ENCODE measurements at places on chromosomes 6 and 20.

- no peak for DNase-seq
Observed at GRCh38 chr6:159805440-159806020, 5.5 kb downstream of the PNLDC1 start.

- no peak for DNase-seq
Observed at GRCh38 chr20:21693322-21693721, 12.1 kb upstream of the PAX1 start.

DNA sequence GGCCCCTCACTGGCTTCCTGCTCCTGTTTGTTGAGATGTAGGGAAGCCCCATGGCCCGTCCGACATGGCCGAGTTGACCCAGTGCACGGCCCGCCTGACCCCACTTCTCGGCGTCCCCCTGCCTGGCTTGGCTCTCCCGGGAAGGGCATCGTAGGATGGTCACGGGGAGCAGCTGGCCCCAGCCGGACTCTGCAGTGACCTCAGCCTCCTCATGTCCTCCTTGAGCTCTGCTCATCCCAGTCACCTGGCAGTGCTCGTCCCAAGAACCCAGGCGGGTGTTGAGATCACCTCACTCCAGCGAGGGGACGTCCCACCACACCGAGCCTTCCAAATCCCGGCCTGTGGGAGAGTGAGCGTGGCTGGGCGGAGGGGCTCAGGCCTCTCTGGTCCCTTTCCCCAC lies 15.7 kb downstream of the SLCO4A1 start:
- DNase-seq, result no peak

- DNase-seq, result no peak
Observed at GRCh38 chr6:125816828-125817280, 26.1 kb downstream of the NCOA7 start.

GRCh38 chr6:170476360-170476759 lies 76.7 kb downstream of the PSMB1 start:
- no peak for DNase-seq

DNA sequence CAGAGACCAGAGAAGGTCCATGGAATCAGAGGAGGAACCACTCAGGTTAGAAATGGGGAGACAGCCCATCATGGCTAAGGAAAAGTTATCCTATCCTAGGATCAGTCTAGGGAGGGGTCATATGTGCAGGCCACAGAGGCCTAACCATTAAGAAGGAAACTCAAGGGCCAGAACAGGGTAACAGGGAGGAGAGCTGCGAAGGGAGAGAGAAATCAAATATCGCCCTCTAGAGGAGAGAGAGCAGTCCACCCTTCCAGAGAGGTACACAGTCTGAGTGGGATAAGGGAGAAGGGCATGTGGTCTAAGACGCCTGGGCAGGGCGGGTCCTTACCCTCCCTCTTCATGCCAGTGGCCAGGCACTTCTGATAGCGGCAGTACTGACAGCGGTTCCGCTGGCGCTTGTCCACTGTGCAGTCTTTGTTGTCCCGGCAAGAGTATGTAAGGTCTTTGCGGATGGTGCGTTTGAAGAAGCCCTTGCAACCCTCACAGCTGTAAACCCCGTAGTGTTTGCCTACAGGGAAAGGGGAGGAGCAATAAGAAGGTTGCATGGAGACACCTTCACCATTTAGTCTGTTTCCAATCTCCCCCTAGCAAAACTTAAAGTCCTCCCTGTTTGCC lies 2.9 kb downstream of the RXRB start:
- DNase-seq, result no peak

GRCh38 chr6:98841621-98842341 lies 7.4 kb downstream of the POU3F2 start:
- DNase-seq, result no peak

GRCh38 chr20:57678340-57678739 lies 31.5 kb downstream of the PMEPA1 start:
- DNase-seq, result no peak
